NB4 (cell line): ENCODE measurements at places on chromosomes 7 and 10.
A peak's percentile ranks its signal among the peaks of the same experiment; 100 is the strongest.

DNA sequence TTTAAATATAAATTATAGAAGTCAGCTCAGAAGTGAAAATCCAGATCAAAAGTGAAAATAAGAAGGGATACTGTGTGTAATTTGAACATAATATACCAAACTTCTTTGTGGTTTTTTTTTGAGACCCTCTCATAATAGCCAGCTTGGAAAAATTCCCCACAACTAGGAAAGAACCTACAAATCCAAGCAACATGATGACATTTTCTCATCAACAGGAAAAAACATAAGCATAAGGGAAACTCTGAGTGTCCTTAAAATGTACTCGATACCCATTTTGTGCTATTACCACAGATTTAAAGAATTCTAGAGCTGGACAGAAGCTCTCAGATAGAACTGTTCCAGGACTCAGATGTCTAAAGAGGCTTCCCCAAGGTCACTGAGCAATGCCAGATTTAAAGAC, 214.8 kb upstream of the KLF14 start:
- DNase-seq = no peak

DNA sequence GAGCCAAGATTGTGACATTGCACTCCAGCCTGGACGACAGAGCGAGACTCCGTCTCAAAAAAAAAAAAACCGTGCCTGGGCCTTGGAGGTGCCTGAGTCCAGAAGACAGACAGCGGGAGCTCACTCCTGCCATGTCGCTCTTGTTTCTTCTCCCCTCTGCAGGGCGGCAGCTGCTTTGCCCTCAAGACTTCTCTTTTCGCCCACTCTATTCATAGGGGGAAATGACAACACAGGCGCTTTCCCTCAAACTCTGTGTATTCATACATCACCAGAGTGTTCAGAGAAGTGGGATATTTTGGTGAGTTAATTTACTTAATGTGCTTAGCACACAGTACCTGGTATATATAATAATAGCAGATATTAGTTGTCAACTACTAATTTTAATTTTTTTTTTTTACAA, 44.5 kb downstream of the FOXK1 start:
- no peak for DNase-seq

GRCh38 chr7:158405324-158405723, 182.3 kb downstream of the PTPRN2 start:
- no peak for DNase-seq

GRCh38 chr7:65301007-65301406, 72.6 kb upstream of the ZNF92 start:
- DNase-seq = peak; percentile 30

GRCh38 chr10:24035761-24036160, 173.2 kb upstream of the KIAA1217 start:
- no peak for DNase-seq

GRCh38 chr7:159032753-159033472, 111.8 kb downstream of the VIPR2 start:
- DNase-seq = no peak

- peak; percentile 63 for DNase-seq
These were observed 1.1 kb upstream of the GALNTL5 start for GRCh38 chr7:151954866-151955820.

DNA sequence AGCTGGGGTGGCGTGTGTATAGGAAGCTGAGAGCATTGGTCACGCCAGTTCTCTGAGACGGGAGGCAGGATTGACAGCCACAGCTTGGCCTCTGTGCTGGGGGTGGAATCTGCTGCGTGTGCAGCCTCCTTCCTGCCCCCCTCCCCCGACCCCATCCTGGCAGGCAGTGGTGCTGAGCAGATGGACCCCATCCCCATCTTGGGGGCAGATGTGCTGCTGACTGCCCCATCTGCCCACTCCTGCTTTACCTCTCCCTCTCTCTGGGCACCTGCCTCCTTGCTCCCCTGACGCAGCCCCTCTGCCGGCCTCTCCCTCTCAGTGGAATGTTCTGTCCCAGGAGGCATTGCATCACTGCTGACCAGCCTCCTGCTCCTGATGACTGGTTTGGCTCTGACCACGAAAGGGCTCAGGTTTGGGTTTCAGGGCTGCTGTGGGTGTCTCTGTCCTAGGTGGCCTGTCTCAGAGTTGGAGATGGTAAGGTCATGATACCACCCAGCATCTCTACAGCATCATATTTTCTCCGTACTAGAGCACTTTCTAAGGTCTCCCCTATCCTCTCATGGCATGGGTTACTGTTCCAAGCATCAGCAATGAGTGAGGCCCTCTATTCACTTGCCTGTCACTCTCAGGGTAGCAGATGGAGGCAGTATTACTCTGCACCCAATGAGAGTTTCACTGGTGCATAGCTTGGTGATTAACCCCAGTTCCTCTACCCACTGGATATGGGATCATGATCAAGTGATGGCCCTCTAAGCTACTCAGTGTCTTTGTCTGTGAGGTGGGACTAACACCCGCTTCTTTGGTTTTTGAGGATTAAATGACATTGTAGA, 81.9 kb downstream of the RBM20 start:
- peak; percentile 25 for DNase-seq

GRCh38 chr7:131487217-131487616, 69.2 kb downstream of the PODXL start:
- no peak for DNase-seq

- DNase-seq = no peak
These were observed 223.7 kb downstream of the SNX10 start for GRCh38 chr7:26515314-26515842.

DNA sequence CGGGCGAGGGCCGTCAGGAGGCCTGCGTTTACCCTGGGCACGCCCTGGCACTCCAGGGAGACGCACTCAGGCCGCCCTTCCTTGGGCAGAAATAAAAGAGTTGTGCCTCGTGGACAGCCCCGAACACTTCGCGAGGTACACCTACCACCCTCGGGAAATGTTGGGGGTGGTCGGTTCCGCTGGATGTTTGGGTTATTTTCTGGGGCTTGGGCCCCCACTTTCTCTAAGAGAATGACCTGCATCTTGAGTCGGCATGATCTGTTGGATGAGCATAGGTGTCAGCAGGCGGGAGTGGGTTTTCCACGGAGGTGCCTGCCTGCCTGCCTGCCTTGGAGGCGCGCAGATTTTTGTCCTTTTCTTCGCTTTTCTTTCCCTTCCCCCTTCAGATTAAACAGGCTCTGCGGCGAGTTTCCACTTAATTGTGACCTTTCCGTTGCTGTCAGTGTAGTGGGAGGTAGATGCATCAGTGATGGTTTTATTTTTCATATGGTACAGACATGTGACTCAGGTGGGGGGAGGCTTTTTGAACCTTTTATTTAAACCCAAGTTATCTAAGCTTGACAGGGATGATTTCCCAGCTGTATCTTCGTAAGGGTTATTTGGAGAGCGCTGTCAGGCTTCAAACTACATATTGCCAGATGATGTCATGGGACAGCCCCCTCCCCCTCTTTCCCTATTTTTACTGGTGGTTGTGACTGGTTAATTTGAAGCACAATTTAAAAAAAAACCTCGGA, 661 bp downstream of the HECTD2 start:
- peak; percentile 9 for DNase-seq

- DNase-seq = no peak
These were observed 11.0 kb downstream of the MPP7 start for GRCh38 chr10:28291881-28292297.
